Stomach (tissue), 19 donors: ENCODE measurements at places on chromosomes 1 and 21.

- H3K36me3 ChIP-seq = no peaks in the 10 kb centered on the region
- H3K27ac ChIP-seq = no peak overlapping the region
- no peaks in the 10 kb centered on the region for H3K27me3 ChIP-seq
- H3K4me1 ChIP-seq = peaks cover 24% of the 10 kb centered on the region
- no peak overlapping the region for H3K4me3 ChIP-seq
Observed at GRCh38 chr1:3533067-3534048, 78.0 kb downstream of the MEGF6 start.

GRCh38 chr1:58829866-58830265 lies 46.0 kb upstream of the JUN start:
- no peak for DNase-seq
- H3K27me3 ChIP-seq = no peaks in the 10 kb centered on the region
- H3K27ac ChIP-seq = no peak overlapping the region
- no peaks in the 10 kb centered on the region for H3K36me3 ChIP-seq
- H3K4me1 ChIP-seq = peaks cover 10% of the 10 kb centered on the region

- no peak overlapping the region for H3K4me3 ChIP-seq
- no peak overlapping the region for H3K27ac ChIP-seq
- no peak for DNase-seq
- peaks cover 4% of the 10 kb centered on the region for H3K4me1 ChIP-seq
Observed at GRCh38 chr1:21820597-21821232, 8.7 kb downstream of the LDLRAD2 start.

DNA sequence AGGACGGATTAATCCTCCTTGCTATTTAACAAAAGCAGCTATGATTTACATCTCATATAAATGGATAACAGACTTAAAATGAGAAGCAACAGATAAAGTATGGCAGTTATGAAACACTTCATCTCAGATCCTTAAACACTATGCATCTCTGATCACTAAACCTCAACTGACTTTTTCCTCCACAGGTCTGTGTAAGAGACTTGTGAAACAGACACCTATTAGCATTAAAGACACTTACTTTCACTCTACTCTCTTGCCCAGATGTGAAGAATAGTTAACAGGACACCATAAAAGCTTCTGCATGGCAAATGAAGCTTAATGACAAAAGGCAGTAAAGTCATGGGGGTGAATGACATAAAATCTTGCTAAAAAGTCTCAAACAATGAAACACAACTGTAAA lies 6.2 kb downstream of the LIN9 start:
- H3K36me3 ChIP-seq = peaks cover 17% of the 10 kb centered on the region
- H3K4me3 ChIP-seq = no peak overlapping the region
- DNase-seq = no peak

DNA sequence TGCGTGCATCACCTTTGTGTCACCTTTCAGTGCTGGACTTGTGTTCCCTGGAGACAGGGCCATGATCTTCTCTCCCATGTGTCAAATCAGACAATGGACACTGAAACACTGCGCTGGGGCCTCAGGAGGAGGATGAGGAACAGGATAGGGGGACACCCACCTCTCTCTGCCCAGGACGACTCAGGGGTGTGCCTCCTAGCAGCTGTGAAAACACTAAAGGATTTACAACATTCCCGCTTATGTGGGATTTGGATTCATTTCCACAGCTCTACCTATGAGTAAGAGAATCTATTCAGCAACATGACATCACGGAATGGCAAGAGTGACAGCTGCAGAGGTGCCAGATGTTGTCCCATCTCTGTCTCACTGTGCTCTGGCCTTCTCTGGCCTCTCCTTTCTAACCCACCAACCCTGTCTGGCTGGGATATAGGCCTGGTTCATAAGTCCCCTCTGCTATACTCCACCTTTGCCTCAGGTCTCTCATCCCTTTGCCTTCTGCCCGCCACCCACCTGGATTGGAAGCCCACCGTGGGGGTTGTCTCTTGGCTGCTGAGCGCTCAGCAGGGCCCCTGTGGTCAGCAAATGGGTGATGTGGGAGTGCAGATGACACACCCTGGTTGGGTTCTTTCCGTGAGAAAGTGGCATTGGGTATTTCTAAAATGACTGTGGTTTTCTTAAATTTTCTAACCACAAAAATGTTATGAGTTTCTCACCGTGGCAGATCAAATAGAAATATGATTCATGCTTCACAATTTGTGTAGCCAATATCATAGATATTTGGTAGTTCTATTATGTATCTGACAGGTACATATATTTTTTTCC lies 47.1 kb upstream of the TLR5 start:
- no peak overlapping the region for H3K4me3 ChIP-seq
- H3K27ac ChIP-seq = no peak overlapping the region
- H3K4me1 ChIP-seq = no peaks in the 10 kb centered on the region
- DNase-seq = no peak
- H3K36me3 ChIP-seq = no peaks in the 10 kb centered on the region
- H3K27me3 ChIP-seq = no peaks in the 10 kb centered on the region

DNA sequence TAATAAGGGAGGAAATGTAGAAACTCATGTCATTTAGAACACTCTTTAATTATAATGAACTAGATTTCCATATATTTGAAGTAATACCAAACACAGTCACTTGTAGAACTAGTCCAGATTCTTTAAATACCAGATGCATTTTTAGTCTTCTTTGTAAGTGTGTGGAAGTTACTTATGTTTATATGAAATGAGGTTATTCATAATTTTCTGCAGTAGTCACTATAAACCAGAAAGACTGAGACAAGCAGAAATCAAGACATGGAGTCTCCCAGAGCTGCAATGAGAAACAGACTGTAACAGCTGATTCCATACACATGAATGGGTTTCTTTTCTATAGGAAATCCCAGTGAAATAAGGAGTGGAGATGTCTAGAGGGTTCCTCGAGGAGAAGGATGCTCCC lies 216.6 kb upstream of the ZP4 start:
- H3K27me3 ChIP-seq = no peaks in the 10 kb centered on the region
- H3K4me1 ChIP-seq = no peaks in the 10 kb centered on the region
- no peaks in the 10 kb centered on the region for H3K36me3 ChIP-seq
- DNase-seq = no peak
- no peak overlapping the region for H3K4me3 ChIP-seq

GRCh38 chr1:48936436-48936835 lies 159.7 kb upstream of the BEND5 start:
- no peaks in the 10 kb centered on the region for H3K27me3 ChIP-seq
- no peak overlapping the region for H3K4me3 ChIP-seq
- H3K4me1 ChIP-seq = peaks cover 8% of the 10 kb centered on the region
- DNase-seq = no peak
- H3K27ac ChIP-seq = no peak overlapping the region
- H3K36me3 ChIP-seq = no peaks in the 10 kb centered on the region
